MM.1S (cell line): ENCODE measurements at places on chromosomes 16 and 17.

GRCh38 chr16:56632848-56633365, 448 bp downstream of the MT1M start:
- no peak for DNase-seq

- DNase-seq, result no peak
Measured at GRCh38 chr17:62892061-62892675, 73.9 kb upstream of the TANC2 start.

GRCh38 chr17:59752446-59752845, 45.0 kb downstream of the VMP1 start:
- DNase-seq, result no peak

GRCh38 chr17:46818929-46819859, 702 bp upstream of the WNT3 start:
- DNase-seq, result no peak

DNA sequence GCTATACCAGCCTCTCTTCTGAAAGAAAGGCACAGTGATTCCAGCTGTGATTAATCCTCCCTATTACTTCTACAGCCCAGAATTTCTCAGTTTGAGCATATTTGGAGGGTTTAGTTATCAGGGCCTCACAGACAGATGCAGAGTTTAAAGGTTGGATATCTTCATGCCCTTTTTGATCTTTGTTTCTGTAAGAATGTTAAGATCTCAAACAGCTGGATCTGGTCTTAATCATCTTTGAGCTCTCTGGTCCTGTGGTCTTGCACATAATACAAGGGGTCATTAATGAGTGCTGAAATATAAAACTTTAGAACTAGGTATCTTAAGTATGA, 9.1 kb upstream of the ARL2BP start:
- DNase-seq, result no peak

DNA sequence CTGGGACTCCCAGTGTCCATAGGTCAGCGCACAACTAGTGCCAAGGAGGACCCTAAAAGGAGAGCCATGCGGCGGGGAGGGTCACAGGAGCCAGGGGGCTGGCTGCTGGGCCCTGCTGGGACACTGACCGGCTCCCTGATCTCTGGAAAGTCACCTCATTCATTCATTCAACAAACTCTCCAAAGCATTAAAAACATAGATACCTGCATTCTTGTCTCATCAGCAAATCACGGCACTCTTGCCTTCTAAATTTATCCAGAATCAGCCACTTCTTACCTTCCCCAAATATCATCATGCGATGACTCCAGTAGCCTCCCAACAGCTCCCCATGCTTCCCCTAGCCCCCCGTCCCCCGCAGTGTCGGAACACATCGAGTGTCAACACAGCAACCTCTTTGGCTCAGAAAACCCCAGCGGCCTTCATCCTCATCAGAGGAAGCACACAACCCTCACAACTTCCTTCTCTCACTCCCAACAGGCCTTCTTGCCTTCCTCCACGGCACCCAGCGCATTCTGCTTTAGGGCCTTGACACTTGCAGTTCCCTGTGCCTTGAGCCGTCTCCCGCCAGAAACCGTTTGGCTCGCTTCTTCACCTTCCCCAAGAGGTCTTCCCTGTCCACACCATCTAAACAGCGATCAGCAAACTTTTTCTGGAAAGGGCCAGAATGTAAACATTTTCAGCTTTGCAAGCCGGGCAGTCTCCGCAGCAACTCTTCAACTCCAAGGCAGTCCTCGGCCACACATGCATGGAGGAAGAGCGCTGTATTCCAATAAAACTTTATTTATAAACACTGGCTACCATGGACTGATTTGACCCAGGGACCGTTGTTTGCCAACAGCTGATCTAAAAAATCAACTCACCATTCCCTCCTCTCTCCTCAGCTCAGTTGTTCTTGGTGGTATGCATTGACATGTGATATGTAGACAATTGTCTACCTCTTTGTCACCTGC, 119.5 kb upstream of the TNRC6C start:
- DNase-seq, result no peak

GRCh38 chr17:15377200-15377599, 35.8 kb upstream of the TEKT3 start:
- no peak for DNase-seq

DNA sequence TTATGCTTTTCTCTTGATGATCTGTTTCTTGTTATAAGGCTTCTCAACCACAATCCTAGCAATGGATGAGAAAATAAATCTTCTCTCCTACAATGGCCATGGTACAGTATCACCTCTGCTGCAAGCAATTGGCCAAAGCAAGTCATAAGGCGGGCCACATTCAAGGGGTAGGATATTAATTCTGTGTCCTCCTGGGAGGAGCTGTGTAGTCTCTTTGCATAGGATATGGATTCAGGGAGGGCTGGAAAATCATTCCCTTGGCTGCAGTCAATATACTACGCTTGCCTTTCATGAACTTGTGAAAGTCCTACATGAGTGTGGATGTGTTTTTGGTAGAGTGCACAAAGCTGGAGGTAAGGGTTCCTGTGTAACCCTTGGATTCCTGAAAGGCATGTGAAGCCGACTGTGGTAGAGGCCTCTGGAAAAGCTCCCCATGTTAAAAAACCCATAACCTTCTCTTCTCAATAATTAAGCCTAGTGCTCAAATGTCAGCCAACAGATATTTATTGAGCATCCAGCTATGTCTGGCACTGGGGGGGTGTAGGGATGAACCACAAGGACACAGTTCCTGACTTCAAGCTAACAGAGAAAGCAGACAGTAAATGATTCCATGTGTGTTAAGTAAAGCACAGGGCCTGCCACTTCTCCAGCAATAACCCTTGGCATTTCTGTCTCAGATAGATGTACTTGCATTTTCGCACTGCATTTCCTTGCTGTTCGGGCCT, 147.6 kb upstream of the HS3ST3A1 start:
- DNase-seq, result no peak

DNA sequence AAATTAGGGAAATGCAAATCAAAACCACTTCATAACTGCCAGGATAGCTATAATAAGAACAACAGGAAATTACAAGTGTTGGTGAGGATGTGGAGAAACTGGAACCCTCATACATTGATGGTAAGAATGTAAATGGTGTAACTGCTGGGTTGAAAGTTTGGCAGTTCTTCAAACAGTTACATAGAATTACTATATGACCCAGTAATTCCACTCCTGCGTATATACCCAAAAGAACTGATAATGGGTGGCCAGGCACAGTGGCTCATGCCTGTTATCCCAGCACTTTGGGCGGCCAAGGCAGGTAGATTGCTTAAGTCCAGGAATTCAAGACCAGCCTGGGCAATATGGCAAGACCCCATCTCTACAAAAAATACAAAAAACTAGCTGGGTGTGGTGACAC, 4.5 kb upstream of the CMTM4 start:
- DNase-seq, result no peak

DNA sequence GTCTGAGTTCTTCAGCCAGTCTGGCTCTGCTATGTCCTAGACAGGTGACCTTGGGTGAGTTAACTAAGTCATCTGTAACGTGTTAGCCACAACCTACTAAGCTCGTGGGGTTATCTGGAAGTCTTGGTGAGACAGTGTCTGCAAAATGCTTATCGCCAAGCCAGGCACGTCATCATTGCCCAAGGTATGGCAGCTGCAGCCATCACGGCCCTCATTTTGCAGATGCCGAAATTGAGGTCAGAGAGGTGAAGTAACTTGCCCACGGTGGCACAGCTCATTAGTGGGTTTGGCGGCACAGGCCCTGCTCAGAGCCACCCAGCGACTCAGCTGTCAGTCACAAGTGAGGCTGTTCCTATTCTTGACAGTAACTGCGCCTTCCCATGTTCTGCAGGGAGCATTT, 79.8 kb downstream of the CMIP start:
- no peak for DNase-seq

DNA sequence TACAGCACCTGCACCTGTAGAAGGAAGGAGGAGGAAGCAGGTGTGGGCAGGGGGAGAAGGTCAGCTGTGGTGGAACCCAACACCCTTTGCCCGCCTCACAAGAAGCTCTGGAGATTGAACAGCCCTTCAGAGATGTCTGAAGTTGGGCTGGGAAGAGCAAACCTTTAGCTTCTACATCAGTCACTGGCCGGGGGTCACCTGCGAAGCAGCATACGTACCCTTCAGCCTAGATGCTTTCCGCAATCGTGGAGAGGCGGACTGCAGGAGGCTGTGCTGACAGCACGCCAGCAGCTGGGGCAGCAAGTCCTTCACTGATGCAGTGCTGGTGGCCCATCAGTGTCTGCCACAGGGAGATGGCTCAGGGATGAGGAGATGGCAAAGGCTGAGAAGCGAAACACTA, 5.2 kb upstream of the HS3ST3B1 start:
- DNase-seq, result no peak

DNA sequence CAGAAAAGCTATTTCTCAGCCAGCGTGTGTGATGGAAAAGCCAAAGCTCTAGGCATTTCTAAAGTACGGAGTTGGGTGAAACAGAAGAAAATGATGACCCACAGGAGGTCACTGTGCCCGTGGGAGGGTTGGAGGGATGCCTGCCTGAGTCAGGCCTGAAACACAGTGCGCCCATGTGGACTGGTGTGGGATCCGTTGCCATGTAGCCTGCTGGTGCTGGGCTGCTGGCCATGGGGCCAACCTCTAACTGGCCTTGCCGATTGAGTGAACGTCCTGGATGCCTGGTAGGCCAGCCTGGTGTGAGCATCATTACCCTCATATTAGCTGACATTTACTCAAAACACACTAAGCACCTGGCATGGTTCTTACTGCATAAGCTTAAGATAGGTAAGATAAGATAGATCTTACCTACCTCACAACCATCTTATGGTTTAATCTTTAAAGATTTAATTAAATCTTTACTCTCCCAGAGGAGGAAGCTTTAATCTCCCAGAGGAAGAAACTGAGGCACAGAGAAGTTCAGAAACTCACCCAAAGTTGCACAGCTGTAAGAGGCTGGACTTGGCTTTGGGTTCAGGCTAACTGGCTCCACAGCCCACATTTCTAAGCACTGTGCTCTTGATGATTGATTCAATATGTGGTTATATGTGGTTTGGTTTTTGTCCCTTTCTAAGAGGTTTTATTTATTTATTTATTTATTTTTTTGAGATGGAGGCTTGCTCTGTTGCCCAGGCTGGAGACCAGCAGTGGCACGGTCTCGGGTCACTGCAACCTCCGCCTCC, 15.7 kb downstream of the MGAT5B start:
- DNase-seq, result no peak
